ENCODE measurements at places on chromosomes 2 and 18.

DNA sequence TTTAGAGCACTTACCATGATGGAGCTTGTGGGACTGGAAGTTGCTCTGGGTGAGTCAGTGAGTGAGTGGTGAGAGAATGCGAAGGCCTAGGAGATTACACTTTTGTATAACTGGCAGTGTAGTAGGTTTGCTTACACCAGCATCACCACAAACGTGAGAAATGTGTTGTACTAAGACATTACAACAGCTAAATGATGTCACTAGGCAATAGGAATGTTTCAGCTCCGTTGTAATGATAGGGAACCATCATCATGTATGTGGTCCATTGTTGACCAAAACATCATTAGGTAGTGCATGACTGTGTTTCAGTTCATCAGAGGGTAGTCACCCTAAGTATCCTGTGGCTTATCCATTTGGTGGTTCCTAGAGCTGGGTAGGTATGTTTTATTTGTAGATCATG lies 11.9 kb downstream of the ZNF407 start:
- DNase-seq: no peak

- DNase-seq: no peak
Observed at GRCh38 chr2:129756276-129756675, 223.2 kb upstream of the RAB6C start.

GRCh38 chr2:109736177-109736827 lies 57.8 kb upstream of the RGPD5 start:
- peak; percentile 25 for DNase-seq

GRCh38 chr18:8948471-8949149 lies 153.9 kb upstream of the NDUFV2 start:
- DNase-seq: no peak

- DNase-seq: no peak
Observed at GRCh38 chr2:66198873-66199272, 236.1 kb upstream of the MEIS1 start.

DNA sequence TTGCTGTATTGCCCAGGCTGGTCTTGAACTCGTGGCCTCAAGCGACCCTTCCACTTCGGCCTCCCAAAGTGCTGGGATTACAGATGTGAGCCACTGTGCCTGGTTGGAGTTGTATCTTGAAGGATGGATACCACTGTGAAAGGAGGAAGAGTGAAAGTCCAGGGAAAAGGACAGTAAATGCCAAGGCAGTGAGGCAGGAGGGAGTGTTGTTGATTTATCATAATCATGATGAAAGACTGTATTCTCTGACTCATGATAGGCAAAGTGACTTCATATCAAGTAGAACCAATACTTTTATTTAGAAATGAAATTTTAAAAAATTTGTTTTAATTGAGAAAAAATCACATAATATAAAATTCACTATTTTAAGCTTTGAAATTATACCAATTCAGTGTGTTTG lies 162.3 kb downstream of the ARHGAP28 start:
- no peak for DNase-seq

GRCh38 chr2:127573298-127573697 lies 37.8 kb downstream of the MYO7B start:
- DNase-seq: no peak

DNA sequence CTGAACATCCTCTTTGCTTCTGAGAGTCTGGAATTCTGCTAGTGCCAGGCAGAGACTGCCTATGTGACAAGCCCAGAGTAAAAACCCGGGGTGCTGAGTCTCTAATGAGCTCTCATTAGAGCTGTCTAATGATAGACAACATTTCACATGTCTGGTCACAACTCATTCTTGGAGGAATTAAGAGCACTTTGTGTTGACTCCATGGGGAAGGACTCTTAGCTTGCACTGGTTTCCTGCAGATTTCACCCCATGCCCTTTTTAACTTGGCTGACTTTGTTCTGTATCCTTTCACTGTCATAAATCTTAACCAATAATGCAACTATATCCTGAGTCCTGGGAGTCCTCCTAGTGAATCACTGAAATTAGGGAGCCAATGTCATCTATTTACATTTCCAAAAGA lies 33.5 kb downstream of the FBXO15 start:
- no peak for DNase-seq

GRCh38 chr2:226788881-226789490 lies 10.6 kb downstream of the IRS1 start:
- DNase-seq: no peak

GRCh38 chr18:29071869-29072268 lies 894.9 kb upstream of the CDH2 start:
- no peak for DNase-seq

- DNase-seq: no peak
Observed at GRCh38 chr18:75502286-75502685, 74.8 kb upstream of the SMIM21 start.

GRCh38 chr18:3455907-3456685 lies 6.1 kb downstream of the TGIF1 start:
- no peak for DNase-seq

DNA sequence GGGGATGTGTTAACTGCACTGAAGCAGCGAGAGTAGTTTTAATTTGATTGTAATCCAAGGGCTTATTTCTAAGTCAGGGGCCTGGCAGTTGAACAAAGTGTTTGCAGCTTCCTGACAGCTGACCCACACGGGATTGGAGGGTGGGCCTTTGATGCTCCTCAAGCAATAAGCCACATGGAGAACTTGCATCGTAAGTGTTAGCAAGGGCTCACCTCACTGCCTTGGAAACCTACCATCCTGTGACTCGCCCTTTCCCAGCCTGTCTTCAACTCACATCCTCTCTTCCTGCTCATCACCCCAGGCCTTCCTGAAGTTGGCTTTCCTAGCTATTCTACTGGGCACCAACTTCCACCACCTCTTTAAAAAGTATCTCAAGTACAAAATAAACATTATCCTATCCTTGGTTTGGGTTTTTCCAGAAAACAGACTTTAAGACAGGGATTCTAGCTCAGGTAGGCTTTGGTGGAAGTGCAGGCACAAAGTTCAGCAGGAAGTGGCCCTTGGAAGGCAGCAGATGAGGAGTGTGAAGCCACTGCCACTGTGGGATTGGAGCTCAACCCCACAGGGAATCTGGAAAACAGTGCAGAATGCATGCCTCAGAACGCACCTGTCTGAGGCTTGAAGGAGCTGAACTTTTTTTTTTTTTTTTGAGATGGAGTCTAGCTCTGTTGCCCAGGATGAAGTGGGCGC lies 31.6 kb downstream of the B3GNT2 start:
- no peak for DNase-seq

DNA sequence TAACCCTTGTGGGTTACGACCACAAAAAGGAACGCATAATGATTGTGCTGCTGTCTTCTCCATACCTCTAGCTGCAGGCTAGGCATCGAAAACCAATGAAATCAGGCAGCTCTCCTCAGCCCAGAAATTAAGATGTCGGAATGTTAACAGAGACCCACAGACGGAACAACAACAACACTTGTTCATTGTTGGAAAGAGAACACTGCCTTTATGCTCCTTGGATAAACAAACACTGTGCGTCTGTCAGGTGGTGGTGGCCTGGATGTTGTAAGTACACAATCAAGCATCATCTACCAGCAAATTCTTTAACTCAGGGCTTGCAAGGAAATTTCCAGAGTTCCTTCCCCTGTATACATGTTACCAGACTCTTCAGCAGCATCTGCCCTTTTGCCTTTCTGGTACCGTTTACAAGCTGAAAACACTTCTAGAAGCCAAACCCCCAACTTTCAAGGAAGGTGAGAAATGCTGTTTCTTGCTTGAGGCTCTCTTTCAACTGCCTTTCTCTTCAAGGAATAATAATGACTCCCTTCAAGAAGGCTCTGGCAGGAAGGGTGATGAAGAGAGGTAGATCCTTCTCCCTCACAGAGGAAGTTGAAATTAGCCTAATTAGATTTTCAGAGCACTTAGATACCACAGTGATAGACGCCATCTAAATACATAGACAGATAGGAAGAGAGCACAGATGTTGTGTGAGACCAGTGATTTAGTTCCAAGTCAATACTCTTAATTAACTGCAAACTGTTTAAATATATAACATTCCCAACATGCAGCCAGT lies 332.7 kb downstream of the ZNF521 start:
- DNase-seq: no peak

DNA sequence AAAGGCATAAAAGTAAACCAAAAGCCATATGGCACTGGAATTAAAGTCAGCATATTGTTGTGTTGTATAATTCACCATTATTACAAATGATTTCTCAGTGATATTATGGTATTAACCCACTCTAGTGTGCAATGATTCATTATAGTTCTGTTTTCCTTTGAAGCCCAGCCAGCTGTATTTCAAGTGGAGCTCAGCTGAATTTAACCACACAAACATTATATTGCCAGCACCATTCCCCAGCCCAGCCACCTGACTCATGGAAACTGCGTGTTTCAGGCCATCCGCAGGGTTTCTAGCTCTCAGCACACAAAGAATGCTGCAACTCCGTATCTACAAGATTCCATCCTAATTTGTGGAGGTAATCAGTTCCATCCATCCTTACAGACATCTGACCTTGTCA lies 166.8 kb upstream of the CHAC2 start:
- no peak for DNase-seq

- no peak for DNase-seq
Observed at GRCh38 chr18:2313332-2313731, 258.0 kb downstream of the METTL4 start.

- no peak for DNase-seq
Observed at GRCh38 chr2:10377052-10377746, 70.9 kb downstream of the ODC1 start.

DNA sequence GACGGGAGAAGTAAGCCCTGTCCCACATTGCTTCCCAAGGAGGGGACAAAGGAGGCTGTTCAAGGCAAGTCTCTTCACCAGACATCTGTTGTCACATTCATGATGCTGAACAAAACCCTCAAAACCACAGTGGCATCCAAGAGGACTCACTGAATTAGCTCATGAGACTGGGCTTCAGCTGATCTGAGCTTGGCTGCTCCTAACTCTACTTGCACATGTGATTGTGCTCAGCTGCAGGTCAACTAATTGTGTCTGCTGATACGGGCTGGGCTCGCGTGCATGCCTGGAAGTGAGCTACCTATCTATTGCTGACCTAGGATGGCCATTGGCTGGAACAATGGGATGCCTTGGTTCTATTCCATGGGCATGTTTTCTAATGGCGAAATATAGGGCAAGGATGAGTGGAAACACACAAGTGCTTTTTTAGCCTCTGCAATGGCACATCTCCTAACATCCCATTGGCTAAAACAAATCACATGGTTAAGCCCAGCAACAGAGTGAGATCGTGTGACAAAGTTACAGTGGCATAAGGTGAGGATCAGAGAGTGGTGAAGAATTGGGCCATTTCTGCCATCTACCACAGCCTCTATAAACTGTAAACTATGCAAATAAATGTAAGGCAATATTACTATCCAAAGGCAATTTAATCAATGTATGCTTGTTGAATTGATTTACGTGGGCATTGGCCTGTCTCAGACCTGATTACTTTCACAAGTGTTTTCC lies 52.9 kb upstream of the CAPN13 start:
- DNase-seq: no peak

- DNase-seq: no peak
Observed at GRCh38 chr18:62069556-62069955, 117.3 kb downstream of the PIGN start.

DNA sequence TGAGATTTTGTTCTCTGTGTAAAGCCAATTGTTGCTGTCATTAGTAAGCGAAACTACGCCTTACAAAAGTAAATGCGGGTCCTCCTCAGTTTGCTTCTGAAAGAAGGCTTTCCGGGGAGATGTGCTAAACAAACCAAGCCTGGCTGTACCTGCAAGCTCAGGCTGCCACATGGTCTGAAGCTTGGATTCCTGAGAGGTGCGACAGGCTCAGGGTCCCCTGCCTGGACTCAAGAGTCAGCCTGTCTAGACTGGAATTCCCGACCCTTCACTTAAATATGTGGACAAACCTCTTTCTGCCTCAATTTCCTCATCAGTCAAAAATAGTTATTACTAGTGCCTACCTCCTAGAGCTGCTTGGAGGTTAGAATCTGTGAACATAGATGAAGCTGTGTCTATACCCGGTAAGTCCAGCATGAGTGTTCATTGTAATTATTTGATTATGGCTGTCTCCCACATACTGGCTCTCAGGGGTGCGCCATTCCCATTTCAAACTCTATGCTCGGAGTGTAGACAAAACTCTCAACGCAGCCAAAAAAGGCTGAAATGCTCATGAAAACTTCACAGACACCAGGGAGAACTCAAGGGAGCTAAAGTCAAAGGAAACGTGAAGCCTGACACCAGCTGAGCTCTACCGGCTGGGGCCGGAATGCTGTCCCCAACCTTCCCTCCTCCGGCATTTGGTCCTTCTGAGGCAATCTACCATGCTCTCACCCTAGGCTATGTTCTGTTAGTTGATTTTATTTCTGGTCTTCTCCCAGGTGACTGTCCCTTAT lies 31.4 kb downstream of the SOWAHC start:
- DNase-seq: no peak

- no peak for DNase-seq
Observed at GRCh38 chr2:23037596-23037995, 347.4 kb upstream of the KLHL29 start.

DNA sequence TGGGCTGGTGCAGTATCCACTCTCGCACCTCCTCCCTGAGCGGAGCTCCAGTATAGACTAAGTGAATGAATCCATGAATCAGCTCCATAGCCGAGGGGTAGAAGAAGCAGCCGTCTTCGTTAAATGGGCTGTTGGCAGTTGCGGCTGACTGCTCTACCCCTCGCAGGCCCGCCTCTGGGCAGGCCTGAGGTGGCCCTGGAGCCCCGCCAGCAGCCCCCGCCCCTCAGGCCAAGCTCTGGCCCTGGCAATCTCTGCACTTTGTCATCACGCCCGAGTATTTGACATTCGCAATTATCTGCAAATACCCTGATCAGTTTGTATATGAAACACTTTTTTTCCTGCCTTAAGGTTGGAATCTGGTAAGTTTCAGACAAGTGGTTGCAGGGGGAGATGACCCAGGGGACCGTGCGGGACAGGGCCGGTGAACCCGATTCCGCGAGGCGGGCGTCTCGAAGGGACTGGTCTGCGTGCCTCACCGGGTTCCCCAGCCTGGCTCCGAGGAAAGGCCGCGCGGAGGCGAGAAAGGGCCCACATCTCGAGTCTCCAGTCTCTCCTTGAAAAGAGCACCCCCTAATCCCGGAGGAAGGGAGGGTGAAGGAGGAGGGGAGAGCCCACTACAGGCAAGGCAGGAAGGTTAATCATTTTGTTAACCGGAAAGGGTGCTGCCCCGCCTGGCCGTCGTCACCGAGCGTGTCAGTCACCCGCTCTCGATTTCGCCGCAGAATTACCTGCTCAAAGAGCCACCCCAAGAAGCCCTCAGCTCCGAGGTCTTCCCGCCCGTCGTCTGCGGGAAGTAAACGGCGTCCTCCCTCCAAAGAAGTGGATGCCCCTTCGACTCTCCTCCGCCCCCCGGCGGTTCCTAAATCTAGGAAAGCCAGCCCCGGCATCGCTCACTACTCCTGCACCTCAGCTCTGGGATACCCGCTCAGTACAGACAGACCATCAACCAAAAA lies 11.1 kb upstream of the SATB2 start:
- no peak for DNase-seq

- no peak for DNase-seq
Observed at GRCh38 chr18:61748004-61748403, 144.8 kb downstream of the RNF152 start.

- DNase-seq: no peak
Observed at GRCh38 chr18:23701017-23701416, 11.8 kb downstream of the LAMA3 start.
